Cardiac septum (tissue), 1 donor: ENCODE measurements at places on chromosomes 4 and X. TPM values are rescaled to one million over a fixed set of nuclear protein-coding genes. Genes with fewer than 3 reads are reported as not detected.

GPRASP2 gene
- 17.7 TPM for total RNA-seq

DNA sequence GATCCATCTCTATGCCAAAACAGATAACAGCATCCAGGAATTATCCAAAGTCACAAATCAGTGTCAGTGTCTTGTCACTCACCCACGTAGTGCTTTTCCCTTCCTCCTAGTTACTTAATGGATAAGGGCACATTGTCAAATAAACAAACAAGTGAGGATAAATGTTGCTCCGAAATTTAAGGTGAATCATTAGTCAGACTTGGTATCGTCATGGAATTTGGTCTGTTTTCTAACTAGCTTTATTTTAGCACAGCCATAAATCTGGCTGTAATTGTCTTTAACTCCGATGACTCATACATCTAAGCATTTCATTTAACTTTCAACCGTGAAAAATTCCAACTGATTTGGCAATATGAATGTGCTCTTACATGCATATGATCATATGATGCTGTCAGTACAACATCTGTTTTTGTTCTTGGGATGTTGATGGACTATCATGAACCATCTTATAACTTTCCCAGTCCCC is 83.3 kb downstream of the SNCA start:
- DNase-seq = no peak

CTAG1B gene
- total RNA-seq = not detected

PGRMC1 gene
- total RNA-seq = 16.5 TPM

HTR2C gene
- total RNA-seq = not detected

XPNPEP2 gene
- total RNA-seq = 0.22 TPM

DNA sequence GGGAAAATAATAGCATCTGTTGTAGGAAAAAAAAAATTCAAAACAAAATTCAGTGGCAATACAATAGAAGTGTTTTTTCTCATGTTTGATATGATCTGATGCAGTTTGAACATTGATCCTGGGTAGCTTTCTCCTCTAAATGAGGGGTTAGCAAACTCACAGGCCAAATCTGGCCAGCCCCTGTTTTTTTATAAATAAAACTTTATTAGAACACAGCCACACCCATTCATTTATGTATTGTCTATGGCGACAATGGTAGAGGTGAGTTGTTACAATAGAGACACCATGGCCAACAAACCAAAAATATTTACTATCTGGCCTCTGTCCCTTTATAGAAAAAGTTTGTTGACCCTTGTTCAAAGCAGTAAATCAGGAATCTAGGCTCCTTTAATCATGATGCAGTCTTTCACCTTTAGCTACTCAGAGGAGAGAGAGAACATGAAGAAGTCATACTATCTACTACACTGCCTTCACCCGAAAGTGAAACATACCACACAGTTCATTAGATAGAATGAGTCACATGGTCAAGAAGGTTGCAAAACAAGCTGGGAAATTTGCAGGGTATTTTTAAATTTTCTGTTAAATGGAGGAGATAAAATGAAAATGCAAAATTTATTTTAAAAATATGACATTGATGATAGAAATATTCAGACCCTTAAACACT is 186.6 kb upstream of the MAOA start:
- DNase-seq = no peak

NIPAL1 gene
- 0.43 TPM for total RNA-seq

GRCh38 chrX:152908486-152908885 is 10.6 kb downstream of the ZNF185 start:
- DNase-seq = no peak

- no peak for DNase-seq
These were observed 62.5 kb upstream of the HOPX start for GRCh38 chr4:56743550-56743949.

LINC00632 gene
- 191 TPM for total RNA-seq

SULT1B1 gene
- total RNA-seq = 0.59 TPM

GRCh38 chrX:73615022-73615421 is 52.0 kb downstream of the CHIC1 start:
- DNase-seq = no peak

DNA sequence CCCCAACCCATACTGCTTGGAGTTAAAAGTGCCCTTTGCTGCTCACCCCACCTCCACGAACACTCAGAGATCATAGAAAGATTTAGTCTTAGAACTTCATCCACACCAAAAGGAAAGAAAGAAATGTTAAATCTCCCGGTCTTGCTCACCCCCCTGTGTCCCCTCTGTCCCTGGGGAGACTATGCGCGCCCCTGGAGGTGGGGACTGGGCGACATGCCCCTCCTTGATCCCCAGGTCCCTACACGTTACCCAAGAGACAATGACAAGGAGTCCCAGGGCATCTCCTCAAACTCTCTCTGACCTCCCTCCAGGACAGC is 620 bp downstream of the ITM2A start:
- DNase-seq = no peak

DNA sequence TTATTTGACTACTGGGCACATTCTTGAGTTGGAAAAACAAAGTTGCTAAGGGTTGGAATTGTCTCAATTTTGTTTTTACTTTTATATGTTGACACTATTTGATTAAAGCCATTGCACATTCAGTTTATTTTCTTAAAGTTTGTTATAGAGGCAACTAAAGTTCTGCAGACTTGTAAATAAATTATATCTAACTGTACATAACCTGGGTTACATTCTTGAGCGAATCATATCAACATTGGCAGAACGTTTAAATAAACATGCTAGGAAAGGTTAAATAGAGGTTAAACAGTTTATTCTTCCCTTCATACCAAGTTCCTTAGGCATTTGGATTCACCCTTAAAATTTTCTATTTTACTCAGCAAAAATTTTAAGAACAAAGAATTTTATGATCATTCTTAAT is 74.5 kb downstream of the UCHL1 start:
- no peak for DNase-seq

CPZ gene
- 0.30 TPM for total RNA-seq

DNA sequence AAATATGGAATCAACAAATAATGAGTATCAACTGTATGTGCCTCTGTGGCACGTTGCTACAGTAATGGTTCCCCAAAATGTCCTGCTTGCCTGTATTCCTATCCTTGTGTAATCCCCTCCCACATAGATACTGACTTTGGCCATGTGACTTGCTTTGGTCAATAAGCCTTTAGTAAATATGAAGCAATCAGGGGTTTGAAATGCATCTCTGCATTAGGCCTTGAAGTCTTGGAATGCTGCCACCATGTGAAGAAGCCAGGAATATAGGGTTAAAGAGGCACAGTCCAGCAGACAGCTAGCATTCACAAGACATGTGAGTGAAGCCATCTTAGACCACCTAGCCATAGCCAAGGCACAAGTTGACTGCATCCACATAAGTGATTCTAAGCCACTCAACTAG is 190.9 kb downstream of the GABRB1 start:
- no peak for DNase-seq

DNA sequence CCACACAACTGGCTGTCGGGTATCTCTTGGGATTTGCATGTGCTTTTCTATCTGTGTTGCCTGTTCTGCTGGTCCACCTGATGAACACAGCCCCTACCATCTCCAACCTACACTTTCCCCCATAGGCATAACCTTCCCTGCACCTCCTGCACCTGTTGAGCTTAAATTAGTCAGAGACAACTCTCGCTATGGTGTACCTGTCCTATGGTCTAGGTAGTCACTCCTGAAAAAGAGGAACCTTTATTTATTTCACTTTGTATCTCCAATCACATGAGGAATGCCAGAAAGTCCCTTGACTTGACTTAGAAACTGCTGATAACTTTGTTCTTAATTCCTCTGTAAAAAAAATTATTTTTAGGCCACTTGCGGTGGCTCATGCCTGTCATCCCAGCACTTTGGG is 338.1 kb downstream of the DHRSX start:
- DNase-seq = no peak
